ENCODE measurements at places on chromosomes 16 and 17.

DNA sequence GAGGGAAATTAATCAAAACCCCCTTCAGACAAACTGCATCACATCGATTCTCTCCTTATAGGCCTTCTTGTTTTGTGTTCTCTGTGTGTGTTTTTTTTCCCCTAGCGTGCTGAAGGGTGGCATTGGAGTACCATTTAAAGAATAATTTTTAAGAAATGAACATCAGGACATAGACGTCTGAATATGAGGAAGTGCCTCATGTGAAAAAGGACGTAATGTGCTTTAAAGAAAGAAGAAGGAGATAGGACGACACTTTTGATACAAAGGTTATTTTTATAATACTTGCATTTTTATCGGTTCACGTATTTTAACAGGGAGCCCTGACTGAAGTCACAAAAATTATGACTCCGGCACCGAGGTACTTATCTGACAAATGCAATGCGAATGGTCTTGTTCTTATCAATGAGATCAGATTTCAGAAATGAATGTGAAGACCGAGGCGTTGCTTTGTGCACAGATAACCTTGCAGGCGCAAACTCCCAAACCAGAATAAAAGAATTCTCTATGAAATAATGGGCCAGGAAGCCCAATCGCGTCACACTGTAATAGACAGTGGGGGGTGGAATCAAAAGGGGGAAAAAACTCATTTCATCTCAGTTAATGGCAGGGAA is 606.3 kb downstream of the MAF start:
- no peak for DNase-seq

- no peak for DNase-seq
Observed at GRCh38 chr16:30744183-30744582, 4.0 kb upstream of the PHKG2 start.

DNA sequence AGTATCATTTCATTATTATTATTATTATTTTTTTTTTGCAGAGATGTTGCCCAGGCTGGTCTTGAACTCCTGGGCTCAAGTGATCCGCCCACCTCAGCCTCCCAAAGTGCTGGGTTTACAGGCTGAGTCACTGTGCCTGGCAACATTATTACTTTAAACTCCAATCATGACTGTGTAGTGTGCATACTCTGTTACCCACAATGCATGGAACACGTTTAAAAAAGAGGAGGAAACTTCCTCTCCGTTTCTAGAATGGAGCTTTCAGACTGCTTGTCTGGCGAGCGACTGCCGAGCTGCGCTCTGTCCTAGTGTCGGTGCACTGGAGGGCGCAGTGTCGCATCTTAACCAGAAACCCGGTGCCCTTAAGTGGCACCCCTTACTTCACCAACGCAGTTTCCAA is 22.1 kb upstream of the FASN start:
- DNase-seq: no peak

GRCh38 chr16:61540216-61540615 is 496.0 kb downstream of the CDH8 start:
- DNase-seq: no peak

GRCh38 chr16:7765079-7765550 is 432.5 kb downstream of the RBFOX1 start:
- DNase-seq: no peak

GRCh38 chr17:17062866-17063265 is 20.6 kb downstream of the MPRIP start:
- no peak for DNase-seq

- DNase-seq: no peak
Observed at GRCh38 chr17:74361230-74362068, at the start of gene BTBD17. Gene BTBD17, minus strand, starts transcription at chr17:74361868. Its CDS starts 49 bp downstream, at chr17:74361819.

- DNase-seq: no peak
Observed at GRCh38 chr16:83494459-83494858, 313.3 kb upstream of the HSBP1 start.

GRCh38 chr17:18988546-18989173 is 15.9 kb downstream of the FAM83G start:
- no peak for DNase-seq

DNA sequence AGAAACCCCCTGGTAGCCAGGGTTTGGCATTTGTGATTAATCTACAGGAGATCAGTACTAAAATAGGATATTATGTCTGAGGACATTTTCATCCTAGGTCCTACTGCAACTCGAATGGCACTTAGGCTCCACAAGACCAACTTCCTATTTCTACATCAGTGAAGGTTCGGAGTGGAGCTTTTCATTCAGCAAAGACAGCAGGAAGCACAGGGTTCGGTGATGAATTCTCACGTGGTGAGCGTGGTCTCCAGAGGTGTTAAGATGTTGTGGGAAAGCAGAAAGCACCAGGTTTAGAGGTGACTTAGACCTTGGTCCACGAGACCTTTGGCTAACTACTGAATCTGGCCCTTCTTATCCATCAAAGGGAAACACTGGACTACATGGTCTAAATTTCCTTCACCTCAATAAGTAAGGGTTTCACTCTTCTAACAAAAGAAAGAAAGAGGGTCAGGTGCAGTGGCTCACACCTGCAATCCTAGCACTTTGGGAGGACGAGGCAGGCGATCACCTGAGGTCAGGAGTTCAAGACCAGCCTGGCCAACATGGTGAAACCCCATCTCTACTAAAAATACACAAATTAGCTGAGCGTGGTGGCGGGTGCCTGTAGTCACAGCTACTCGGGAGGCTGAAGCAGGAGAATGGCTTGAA is 13.9 kb upstream of the HELZ start:
- DNase-seq: no peak

- DNase-seq: peak; percentile 50
Observed at GRCh38 chr17:16935786-16936185, 36.1 kb downstream of the TNFRSF13B start.

DNA sequence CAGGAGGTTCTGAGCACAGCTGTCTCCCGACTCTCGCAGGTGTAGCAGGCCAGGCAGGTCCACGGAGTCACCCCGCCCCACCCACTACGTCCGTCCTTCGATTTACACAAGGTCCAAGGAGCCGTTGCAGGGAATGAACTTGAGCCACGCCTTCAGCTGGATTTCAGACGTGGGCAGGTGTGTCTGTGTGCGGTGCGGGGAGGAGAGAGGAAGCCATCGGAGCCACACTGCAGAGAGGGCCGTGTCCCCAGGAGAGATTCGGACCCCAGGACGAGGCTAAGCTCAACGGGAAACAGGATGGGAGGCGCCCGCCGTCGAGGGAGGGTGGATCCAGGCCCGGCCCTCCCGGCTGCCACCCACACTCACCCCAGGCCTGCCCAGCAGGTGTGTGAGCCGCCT is 50.3 kb downstream of the RPH3AL start:
- DNase-seq: no peak

DNA sequence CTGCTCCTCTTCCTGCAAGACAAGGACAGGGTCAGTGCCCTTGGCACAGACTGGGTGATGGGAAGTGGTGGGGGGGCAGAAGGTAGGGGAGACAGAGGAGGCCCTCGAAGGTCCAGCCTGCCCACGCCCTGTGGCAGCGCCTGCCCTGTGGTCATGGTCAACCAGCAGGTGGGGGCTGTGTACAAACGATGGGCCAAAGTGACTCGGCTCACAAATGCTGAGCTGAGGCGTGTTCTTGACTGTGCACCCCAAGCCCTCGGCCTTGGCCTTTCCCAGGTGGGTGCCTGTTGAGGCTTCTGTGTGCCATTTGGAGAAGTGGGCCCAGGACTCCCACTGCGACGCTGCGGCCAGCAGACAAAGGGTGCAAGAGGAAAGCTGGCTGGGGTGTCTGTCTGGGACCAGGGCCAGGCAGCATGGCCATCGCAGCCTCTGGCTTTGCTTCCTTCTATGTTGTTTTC is 22.6 kb downstream of the MXRA7 start:
- no peak for DNase-seq

DNA sequence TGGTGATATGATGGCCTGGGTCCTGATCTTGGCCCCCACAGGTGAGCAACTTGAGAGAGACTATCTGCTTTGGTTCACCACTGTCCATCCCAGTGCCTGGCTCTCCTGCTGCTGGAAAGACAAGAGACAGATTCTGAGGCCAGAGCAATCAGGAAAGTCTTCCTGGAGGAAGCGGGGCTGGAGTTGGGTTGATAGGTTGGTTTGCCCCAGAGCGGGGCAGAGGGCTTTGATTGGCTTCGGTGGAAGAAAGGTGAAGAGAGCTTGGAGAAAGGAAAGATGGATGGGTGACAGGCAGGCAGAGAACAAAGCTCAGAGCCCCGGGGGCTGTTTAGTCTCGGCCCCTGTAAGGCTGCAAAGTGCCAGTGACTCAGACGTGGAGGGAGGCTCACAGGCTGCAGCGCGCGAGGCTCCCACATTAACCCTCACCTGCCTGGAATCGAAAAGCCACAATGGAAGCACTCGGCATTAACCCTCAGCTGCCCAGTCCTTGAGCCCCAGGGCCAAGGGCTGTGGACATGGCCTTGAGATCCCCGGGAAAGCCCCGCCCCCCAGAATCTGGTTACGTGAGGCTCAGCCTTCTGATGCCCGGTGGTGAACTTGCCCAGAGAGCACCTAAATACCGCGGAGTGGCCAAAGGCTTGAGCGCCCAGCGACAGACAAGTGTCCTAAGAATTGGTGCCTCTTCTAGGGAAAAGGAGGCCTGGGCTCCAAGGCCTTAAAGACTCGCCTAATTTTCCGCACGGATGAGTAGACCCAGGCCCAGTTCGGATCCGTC is 996 bp upstream of the CPNE2 start:
- DNase-seq: no peak

DNA sequence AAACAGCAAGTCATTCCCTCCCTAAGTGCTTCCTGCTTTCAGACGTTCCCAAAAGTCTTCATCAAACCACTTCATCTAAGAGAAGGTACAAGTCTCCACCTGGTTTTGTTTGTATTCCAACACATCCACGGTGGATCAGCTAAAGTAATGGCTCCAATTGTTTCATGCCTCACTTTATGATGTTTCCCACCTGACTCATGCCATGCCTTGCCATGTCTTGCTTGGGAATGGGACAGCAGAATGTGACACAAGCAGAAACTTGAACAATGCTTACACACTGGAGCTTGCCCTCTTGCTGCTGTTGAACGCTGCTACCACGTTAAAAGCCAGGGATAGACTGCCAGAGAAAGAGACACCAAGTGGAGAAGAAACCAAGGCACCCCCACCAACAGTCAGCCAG is 43.8 kb downstream of the MYH10 start:
- no peak for DNase-seq

All from type B pancreatic cell (in vitro differentiated cells).